Activated effector memory CD4-positive, alpha-beta T cell treated with Interleukin-2 at 50 U/mL for 16 hours (primary cell): ENCODE measurements at places on chromosomes 4 and X.

DNA sequence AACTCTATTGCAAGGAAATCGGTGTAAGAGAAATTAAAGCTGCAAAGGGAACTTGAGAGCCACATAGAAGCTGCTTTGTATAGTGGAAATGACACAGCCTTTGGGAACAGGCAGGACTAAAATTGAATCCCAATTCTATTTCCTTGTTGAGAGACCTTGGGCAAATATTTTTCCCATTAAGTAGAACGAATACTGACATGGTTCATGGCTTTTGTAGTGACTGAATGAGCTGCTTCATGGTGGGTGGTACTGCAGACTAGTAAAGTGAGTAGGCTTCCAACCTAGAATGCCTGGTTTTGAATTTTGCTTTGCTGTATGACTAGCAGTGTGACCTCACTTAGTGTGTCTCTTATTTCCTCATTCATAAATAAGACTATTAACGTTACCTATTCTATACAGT is 182.2 kb upstream of the KCNIP4 start:
- DNase-seq = no peak

- DNase-seq = no peak
Measured at GRCh38 chrX:46812445-46812844, 24.4 kb upstream of the RP2 start.

DNA sequence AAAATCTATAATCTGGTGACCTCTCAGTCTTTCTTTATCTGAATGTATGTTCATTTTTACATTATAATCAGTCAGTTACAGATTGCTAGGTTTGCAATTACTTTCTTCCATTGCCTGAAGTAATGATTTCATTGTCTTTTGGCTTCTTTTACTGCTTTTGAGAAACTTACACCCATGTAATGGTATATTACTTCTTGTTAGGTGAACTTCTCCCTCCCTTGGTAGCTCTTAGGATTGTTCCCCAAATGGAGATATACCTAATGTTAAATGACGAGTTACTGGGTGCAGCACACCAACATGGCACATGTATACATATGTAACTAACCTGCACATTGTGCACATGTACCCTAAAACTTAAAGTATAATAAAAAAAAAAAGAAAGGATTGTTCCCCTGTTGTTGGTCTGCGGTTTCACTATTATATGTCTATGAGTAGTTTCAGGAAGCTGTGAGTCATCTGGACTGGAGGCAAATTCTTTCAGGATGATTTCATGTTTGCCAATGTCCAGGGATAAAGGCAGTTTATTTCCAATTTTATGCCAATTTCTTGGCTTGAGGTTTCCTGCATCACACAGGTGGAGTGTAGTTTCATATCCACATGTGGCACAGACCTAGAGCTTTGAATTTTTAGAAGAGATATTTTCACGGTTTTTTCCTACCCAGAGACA is 21.8 kb downstream of the SPANXC start:
- no peak for DNase-seq

DNA sequence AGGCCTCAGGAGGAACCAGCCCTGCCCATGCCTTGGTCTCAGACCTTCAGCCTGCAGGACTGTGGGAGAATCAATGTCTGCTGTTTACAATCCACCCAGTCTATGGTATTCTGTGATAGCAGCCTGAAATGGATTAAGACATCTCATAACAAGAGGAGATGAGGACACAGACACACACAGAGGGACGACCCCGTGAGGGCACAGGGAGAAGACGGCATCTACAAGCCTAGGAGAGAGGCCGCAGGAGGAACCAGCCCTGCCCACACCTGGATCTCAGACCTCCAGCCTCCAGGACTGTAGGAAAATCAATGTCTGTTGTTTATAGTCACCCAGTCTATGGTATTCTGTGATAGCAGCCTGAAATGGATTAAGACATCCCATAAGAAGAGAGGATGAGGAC is 3.3 kb downstream of the SLC25A6 start:
- no peak for DNase-seq

DNA sequence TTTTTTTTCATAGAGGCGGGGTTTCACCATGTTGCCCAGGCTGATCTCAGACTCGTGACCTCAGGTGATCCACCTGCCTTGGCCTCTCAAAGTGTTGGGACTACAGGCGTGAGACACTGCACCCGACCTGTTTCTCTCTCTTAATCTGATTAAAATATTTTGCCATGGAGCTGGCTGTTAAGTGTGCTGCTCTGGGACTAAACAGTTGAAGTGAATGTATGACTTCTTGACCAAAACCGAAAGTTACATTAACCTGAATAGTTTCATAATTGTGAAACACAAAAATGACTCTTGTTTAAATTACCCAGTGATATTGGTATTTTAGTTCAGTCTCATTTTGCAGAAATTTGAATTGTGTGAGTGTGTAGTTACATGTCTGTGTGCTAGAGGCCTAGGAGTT is 2548.6 kb downstream of the PCDH7 start:
- DNase-seq = no peak

- DNase-seq = no peak
Measured at GRCh38 chrX:40310447-40310846, 212.7 kb upstream of the BCOR start.

- DNase-seq = no peak
Measured at GRCh38 chr4:37770016-37770415, 56.5 kb upstream of the PGM2 start.

- DNase-seq = no peak
Measured at GRCh38 chr4:38382520-38382919, 281.5 kb upstream of the KLF3 start.

DNA sequence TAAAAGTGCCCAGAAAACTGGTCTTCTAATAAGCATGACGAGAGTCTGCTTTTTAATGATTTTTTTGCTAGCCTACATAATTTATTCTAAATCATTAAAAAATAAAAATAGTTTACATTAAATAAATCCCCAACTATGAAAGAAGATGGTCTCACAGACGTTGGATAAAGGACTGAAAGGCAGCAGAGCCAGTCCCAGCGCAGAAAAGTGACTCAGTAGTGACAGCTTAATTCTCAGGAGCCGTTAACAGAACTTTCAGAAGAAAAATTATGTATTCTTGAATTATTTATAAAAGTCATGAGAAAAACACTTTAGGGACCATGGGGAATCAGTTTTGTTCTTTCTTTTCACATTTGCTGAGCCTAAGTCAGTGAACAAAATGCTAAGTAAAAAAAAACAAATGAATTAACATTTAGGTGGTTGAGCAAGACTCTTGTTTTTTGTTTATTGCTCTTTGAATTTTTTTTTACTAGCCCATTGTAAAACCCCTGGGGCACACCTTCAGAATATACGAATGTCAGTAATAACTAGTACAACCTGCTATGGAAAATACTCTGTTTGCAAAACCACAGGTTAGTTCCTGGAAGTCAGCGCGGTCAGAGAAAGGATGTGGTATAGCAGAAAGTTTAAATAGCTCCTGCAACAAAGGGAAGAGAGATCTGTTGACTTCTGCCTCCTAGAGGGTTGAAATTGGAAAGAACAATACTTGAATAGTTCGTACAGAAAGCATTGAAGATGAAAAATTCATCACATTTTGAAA is 50.4 kb upstream of the CCDC160 start:
- DNase-seq = peak; percentile 21

GRCh38 chr4:92184566-92184965 is 119.2 kb upstream of the GRID2 start:
- no peak for DNase-seq

- DNase-seq = no peak
Measured at GRCh38 chr4:70721747-70722146, at the start of gene RUFY3. RUFY3 (plus strand) TSS chr4:70721964; CDS start chr4:70722574, 610 bp downstream.

- DNase-seq = no peak
Measured at GRCh38 chr4:122914292-122914904, 8.0 kb downstream of the NUDT6 start.

DNA sequence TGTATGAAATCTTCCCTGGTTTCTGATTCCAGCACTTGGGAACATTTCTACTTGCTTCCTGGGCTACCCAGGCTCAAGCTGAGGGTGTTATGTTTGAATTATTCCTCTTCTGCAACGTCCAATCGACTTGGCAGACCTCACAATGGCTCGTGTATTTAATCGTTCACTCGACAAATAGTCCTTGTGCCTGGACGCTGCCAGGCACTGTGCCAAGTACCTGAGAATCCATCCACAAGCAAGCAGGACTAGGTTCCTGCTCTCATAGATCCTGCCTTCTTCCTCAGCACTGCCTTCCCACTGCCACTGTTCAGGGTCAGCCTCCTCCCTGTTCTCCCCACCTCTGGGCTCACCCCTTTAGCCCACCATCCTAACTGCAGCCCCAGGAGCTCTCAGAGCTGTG is 113.3 kb downstream of the EFNB1 start:
- no peak for DNase-seq

DNA sequence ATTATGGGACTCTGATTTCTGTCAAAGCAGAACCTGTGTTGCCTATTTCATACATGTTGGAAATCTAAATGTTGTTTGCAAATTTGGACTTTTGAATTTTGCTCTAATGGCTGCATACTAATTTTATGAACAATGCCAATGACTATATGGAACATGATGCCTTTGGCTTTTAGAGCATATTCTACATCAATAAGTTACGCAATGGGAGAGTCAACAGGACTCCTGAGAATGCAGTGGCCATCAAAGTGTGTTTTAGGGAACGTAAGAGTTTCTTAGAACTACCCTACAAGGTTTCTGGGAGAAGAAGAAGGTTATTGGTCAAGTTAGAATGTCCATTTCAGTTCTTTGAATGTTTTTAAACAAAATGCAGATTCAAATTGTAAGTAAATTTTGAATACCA is 76.1 kb downstream of the SLIT2 start:
- DNase-seq = no peak

GRCh38 chr4:96093563-96093962 is 253.7 kb downstream of the PDHA2 start:
- DNase-seq = no peak

- no peak for DNase-seq
Measured at GRCh38 chrX:24025741-24026403, 1.1 kb downstream of the KLHL15 start.

- no peak for DNase-seq
Measured at GRCh38 chr4:78880874-78881492, 58.3 kb downstream of the PAQR3 start.

GRCh38 chrX:19640693-19641374 is 125.5 kb upstream of the MAP3K15 start:
- no peak for DNase-seq

DNA sequence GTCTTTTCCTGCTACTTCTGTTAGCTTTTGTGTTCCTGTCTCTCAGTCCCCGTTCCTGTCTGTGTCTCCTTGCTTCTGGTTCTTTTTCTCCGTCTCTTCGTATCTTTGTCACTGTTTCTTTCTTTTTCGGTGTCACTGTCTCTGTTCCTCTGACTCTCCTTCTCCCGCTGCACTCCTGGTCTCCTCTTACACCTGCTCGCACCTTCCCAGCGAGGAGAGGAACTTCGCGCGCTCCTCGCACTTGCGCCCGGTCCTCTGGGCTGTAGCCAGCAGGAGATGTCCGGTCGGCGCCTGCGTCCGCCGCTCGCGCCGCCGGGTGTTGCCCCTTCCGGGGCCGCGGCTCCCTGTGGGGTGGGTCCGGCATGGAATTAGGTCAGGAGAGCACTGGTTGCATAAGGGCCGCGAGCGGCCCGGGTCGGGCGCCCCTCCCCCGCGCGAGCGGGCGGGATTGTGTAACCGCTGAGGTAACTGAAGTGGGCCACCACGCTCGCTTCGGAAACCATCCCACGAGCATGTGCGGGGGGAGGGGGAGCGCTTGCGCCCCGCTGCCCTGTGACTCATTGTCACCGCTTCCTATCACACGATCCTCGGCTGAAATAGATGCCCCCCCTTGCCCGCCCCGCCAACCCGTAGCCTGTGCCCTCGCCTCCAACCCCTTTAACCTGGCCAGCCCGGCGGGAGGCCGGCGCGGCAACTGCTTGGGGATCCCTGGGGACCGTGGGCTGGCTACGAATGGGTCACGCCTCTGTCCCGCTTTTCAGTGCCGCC is 1.6 kb downstream of the LONRF3 start:
- DNase-seq = peak; percentile 63

DNA sequence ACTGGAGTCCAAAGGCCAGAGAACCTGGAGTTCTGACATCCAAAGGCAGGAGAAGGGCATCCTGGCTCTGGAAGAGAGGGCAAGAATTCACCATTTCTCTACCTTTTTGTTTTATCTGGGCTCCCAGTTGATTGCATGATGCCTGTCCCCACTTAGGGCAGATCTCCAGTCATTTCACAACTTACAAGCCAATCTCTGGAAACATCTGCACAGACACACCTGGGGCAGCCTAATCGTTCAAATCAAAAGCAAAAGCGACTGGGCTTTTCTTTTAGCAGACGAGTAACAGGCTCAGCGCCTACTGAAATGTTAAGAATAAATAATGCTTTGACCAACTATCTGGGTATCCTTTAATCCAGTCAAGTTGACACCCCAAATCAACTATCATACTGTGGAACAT is 136.0 kb upstream of the NPY2R start:
- no peak for DNase-seq

- DNase-seq = peak; percentile 41
Measured at GRCh38 chr4:185470501-185471195, 885 bp downstream of the CCDC110 start.

DNA sequence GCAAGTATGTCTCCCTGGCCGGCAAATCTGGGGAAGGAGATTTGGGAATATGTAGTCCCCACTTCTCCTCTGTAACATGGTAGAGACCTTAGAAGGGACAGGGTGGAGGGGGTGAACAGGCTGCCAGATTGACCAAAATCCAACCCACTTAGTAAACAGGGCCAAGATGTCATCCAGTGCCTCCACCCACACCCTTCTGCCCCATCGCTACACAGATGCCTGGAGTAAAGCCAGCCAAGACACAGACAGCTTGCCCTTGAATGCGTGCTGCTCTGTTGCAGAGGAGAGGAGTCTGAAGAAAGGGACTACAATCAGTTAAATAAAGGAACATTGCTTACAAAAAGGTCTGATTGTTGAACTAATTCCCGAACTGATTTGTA is 160.1 kb upstream of the LDB2 start:
- DNase-seq = no peak

- no peak for DNase-seq
Measured at GRCh38 chrX:112536544-112536943, 143.2 kb downstream of the LHFPL1 start.

- DNase-seq = no peak
Measured at GRCh38 chrX:40755291-40756249, 20.2 kb upstream of the MED14 start.

DNA sequence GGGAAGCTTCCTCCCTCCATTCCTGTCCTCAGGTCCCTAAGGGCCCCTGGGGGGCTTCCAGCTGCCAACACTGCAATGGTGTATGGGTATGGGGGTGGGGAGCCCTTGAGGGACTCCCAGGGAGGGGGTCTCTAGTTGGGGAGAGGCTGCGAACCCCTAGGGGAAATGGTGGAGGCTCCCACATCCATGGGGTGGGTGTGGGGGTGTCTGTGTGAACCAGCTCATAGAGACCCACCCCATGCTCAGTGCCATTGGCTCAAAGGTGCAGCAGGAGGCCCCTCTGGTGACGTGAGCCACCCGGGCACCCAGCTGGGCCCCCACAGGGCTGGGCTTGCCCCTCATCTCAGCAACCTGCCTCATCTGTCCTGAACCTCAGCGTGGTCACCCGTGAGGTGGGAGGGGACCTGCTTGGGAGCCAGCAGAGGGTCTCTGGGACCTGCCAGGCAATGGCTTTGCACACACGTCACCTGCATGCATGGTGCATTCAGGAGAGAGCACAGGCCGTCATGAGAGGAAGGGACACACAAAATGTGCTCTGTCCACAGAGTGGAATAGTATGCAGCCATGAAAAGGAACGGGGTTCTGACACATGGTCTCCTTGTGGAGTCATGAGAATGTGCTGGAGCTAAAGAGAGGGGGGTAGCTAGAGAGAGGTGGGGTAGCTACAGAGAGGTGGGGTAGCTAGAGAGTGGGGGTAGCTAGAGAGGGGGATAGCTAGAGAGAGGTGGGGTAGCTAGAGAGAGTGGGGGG is 22.7 kb upstream of the PLCXD1 start:
- DNase-seq = no peak
